ENCODE measurements at places on chromosomes 5 and 9.

DNA sequence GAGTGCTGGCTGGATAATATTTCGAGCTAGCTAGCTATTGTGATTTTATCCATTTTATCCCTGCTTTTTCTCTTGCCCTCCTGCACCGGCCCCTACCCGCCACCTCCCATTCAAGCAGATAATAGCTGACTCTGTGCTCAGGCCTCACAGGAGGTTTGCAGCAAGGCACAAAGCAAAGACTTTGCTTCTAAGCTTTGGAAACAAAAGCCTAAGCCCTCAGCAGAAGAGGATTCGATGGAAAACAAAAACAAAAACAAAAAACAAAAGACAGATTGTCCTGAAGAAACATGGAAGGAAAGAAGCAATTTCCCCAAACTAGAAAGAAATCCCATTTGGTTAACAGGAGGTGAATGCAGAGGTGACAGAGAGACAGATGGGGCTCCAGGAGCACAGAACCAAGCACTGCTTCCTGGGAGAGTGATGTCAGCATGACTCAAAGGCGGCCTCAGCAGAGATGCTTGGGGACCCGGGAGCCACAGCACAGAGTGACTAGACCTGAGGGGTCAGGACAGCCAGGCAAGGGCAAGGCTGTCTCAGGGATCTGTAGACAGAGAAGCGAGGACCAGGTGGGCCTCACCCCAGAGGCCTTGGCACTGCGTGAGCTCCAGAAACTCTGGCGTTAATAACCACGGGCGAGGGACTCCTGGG lies 28.4 kb downstream of the MTX3 start:
- no peak for DNase-seq

- DNase-seq: no peak
Observed at GRCh38 chr5:137022043-137022442, 477.1 kb downstream of the SPOCK1 start.

GRCh38 chr9:133656211-133657119 lies 20.3 kb downstream of the DBH start:
- DNase-seq: no peak

GRCh38 chr9:84141741-84142370 lies 161.3 kb downstream of the RMI1 start:
- DNase-seq: no peak

GRCh38 chr5:67147760-67148159 lies 48.8 kb downstream of the CD180 start:
- DNase-seq: no peak

GRCh38 chr9:130445268-130445983 lies 665 bp downstream of the ASS1 start:
- DNase-seq: no peak

DNA sequence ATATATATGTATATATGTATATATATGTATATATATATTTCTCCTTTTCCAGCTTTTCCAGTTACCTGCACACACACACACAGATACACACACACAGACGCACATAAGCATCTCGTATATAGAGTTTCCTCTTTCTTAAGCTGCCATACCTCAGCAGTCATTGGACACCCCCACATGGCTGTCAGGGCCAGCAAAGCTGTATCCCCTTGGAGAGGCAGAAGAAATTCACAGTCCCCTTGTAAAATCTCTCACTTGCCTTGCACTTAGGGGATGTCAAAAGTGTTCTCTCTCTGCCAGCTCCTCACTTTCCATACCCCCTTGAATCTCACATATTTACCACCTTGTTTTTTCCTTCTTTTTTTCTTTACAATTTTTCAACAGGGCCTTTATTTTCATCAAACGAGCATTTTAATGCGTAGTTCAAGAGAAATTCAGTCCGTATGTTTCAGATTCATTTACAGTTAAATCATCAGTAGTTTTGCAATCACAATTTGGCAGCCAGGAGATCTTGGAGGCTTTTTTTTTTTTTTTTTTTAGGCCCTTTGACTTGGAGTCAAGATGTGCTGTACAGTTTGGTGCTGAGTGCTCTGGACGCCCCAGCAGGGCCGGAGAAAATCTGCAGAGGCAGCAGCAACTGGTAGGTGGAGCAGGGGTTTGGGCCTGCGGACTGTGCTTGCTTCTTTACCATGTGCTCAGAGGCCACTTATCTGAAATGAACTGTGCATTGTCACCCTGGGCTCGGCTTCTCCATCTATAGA lies 244.9 kb upstream of the KLF4 start:
- no peak for DNase-seq

DNA sequence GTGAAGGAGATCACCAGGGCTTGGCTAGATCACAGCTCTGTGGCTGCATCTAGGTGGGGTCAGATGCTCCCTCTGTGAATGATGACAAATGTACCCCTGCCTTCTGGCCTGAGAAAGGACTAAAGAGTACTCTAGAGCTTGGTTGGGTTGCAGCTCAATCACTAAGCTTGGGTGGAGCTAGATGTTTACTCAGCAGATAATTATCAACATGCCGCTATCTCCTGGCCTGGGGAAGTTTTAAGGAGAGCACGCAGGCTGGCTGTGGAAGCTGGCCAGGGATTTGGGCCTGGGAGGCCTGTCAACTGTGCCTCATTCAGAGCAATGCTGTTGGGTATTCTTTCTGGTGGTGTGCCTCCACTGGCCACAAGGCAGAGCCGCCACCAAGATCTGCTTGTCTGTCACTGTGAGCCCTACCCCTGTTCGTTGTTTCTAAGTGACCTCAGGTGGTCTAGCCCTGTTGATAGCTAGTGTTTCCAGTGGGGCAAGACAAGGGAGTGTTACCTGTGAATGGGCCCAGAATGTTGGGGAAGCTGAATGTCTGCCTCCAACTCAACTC lies 181.7 kb downstream of the ADGRV1 start:
- DNase-seq: no peak

GRCh38 chr9:37476930-37477329 lies 8.8 kb upstream of the POLR1E start:
- DNase-seq: no peak

- DNase-seq: no peak
Observed at GRCh38 chr9:134061688-134062371, 6.0 kb downstream of the BRD3 start.

DNA sequence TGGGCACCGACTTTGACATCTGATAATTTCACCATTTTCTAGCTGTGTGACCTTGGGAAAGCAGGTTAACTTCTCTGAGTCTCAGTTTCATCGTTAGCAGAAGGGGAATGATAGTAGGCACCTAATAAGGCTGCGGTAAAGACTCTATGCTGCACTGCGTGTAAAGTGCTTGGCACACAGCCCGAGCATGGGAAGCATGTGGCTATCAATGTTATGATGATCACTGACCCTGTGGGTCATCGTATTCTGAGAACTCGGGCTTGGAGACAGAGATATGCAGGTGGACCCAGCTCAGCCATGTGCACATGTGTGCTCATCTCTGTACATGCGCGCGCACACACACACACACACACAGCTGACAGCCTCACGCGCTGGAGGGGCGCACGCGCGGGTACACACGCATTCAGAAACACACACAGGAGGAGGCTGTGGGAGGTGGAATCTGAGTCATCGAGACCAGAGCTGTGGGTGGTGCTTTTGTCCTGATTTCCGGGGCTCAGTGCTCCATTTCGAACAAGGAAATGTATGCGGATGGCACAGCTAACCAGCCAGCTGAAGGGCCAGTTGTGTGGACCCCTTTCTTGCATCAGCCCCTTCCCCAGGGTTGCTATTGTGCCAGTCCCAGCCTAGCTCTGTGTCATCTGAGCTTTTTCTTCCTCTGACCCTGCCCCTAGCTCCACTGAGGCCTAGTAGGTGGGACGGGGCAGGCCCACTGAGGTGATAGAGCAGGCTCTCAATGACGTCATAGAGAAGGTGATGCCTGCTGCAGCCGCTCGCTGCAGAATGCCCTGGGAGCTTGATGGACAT lies 11.1 kb upstream of the ARAP3 start:
- no peak for DNase-seq

DNA sequence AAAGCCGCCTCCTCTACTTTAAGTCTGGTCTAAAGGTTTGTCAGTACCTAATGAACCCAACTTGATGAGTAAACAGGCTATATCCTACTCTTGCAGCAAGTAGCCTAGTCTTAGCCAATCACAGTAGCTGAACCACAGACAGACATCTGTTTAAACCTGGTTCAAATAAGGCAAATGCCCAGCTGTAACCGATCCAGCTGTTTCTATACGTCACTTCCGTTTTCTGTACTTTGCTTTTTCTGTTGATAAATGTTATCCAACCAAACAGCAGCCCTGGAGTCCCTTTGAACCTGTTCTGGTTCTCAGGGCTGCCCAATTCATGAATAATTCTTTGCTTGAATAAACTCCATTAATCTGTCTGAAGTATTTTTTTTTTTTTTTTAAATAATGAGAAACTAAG lies 76.9 kb upstream of the EQTN start:
- DNase-seq: no peak

- DNase-seq: no peak
Observed at GRCh38 chr9:16992138-16992537, 121.7 kb upstream of the BNC2 start.

DNA sequence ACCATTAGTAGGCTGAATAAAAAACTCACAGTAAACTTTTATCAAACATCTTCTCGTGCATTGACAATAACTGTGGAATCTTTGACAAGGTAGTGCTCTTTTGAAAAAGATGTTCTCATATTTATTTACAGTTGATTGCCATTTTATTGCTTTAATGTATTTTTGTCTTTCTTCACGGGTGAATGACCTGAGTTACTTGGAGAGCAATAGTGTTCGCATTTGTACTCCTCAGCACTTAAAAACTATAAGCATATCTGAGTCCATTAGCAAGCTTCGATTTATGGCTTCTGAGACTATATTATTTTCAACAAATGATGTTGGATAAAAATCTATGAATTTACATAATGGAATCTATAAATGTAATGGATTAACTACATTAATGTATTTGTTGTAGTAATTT lies 1012.3 kb downstream of the CDH9 start:
- DNase-seq: no peak

DNA sequence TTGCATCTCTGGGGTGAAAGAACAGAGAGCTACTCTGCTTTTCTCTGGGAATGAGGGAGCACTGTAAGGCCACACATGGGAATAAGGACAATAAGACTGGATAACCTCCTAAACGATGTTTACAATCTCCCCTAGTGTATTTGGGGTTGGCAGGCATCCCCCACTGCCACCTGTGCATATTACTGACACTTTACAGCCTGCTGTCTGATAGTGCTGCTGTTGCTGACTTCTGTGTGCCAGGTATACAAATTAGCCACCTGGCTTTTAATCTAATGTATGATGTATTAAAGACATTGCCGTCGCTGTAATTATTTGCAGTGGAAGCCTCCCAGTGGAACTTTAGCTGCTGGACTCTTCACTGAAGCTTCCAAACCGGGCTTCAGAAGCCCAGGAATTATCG lies 4.4 kb upstream of the SHISAL2B start:
- DNase-seq: no peak

DNA sequence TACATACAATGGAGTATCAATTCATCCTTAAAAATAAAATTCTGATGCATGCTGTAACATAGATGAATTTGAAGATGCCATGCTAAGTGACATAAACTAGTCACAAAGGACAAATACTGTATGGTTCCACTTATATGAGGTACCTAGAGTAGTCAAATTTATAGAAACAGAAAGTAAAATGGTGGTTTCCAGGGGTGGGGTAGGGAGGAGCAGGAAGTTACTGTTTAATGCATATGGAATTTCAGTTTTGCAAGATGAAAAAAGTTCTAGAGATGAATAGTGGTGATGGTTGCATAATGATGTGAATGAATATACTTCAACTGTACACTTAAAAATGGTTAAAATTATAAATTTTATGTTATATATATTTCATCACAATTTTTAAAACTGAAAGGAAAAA lies 57.3 kb upstream of the FNIP1 start:
- no peak for DNase-seq

DNA sequence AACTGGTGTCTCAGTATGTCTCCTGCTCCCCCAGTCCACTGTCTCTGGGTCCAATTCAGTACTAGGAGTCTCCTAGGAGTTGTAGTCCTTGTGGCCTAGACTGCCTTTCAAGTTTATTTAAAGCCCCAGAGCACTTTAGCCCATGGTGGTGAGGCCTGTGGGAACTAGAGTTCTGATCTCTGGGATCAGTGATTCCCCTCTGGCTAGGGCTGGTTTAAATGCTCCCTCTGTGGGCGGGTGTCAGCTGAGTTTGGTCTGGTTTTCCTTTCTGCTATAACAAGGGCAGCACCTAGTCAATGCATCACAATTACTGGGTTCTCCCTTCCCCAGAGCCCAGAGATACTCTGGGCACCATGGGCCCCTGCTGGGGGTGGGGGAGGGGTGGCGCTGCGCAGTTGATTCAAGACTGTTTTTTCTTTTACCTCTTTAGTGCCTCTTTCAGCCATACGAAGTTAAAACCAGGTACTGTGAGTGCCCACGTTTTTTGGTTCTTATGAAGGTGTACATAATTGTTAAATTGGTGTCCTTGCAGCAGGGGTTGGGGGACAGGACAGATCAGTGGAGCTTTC lies 9.3 kb upstream of the SLC36A3 start:
- no peak for DNase-seq

- no peak for DNase-seq
Observed at GRCh38 chr9:81627481-81627880, 61.9 kb downstream of the TLE1 start.

GRCh38 chr5:78467752-78468357 lies 107.4 kb downstream of the SCAMP1 start:
- no peak for DNase-seq

DNA sequence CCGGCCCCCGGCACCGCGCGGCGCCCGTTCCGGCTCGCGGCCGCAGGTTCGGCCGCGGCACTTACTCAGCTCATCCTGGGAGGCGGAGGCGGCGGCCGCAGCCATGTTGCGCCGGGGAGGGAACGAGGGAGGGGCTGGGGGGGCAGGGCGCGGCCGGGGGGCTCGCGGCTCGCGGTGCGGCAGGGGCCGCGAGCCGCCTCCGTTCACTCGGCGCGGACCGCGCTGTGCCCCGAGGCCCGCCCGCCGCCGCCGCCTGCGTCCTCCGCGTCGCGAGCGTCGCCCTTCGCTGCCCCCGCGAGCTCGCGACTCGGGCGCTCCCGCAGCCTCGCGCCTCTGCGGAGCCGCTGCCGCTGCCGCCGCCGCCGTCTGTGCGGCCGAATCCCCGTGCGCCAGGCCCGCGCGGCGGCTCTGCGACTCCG lies 735 bp downstream of the ECPAS start:
- peak; percentile 13 for DNase-seq

GRCh38 chr5:132422720-132423437 lies 53.4 kb downstream of the SLC22A5 start:
- DNase-seq: no peak

- DNase-seq: no peak
Observed at GRCh38 chr5:127898551-127899213, 184.9 kb upstream of the SLC12A2 start.

GRCh38 chr5:134521841-134522240 lies 3.6 kb upstream of the JADE2 start:
- DNase-seq: no peak
